ENCODE measurements at places on chromosomes 4 and X. TPM values are rescaled to one million over a fixed set of nuclear protein-coding genes. Genes with fewer than 3 reads are reported as not detected.

The VCX3A gene
- not detected for total RNA-seq

The ENPP6 gene
- total RNA-seq: 0.46 TPM

The SATL1 gene
- 0.09 TPM for total RNA-seq

The PAGE4 gene
- total RNA-seq: not detected

The SORCS2 gene
- total RNA-seq: 15.5 TPM

The ART3 gene
- not detected for total RNA-seq

The WDFY3 gene
- total RNA-seq: 70.2 TPM

The CXXC4 gene
- total RNA-seq: 1.7 TPM

GRCh38 chr4:98528882-98529281 lies 129.5 kb downstream of the TSPAN5 start:
- no peaks in the 10 kb centered on the region for H3K36me3 ChIP-seq
- DNase-seq: no peak
- H3K4me3 ChIP-seq: no peak overlapping the region
- no peaks in the 10 kb centered on the region for H3K4me1 ChIP-seq
- H3K27ac ChIP-seq: no peak overlapping the region

GRCh38 chr4:146428298-146428697 lies 93.4 kb downstream of the SLC10A7 start:
- no peak overlapping the region for H3K27ac ChIP-seq
- H3K27me3 ChIP-seq: no peaks in the 10 kb centered on the region
- H3K4me1 ChIP-seq: no peaks in the 10 kb centered on the region
- no peak overlapping the region for H3K4me3 ChIP-seq
- DNase-seq: no peak
- H3K36me3 ChIP-seq: no peaks in the 10 kb centered on the region

- H3K27me3 ChIP-seq: no peaks in the 10 kb centered on the region
- no peak overlapping the region for H3K27ac ChIP-seq
- no peak for DNase-seq
- H3K4me3 ChIP-seq: no peak overlapping the region
Measured at GRCh38 chr4:6104541-6105130, 86.4 kb upstream of the C4orf50 start.

DNA sequence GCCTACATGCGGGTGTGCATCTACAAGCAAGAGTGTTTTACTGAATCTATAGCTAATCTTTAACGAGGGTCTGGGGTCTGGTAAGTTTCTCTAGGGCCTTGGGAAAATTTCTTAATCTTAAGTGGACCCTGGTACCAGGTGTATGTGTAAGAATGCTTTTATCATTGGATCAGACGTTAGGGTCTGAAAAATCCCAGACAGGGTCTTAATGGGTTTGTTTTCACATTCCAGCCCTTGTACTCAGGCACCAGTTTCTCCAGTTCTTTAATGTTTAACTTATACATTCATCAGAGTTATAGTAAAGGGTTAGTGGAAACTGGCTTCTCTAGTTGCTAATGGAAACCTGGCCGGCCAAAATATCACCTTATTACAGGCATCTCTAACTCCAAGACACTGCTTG lies 11.6 kb downstream of the MAGEB16 start:
- peaks cover 10% of the 10 kb centered on the region for H3K27me3 ChIP-seq
- no peak overlapping the region for H3K27ac ChIP-seq
- no peaks in the 10 kb centered on the region for H3K36me3 ChIP-seq
- no peaks in the 10 kb centered on the region for H3K4me1 ChIP-seq
- H3K4me3 ChIP-seq: no peak overlapping the region

GRCh38 chrX:130030826-130031225 lies 48.4 kb downstream of the BCORL1 start:
- no peaks in the 10 kb centered on the region for H3K27me3 ChIP-seq
- peaks cover 19% of the 10 kb centered on the region for H3K36me3 ChIP-seq
- no peak for DNase-seq
- H3K4me1 ChIP-seq: no peaks in the 10 kb centered on the region

DNA sequence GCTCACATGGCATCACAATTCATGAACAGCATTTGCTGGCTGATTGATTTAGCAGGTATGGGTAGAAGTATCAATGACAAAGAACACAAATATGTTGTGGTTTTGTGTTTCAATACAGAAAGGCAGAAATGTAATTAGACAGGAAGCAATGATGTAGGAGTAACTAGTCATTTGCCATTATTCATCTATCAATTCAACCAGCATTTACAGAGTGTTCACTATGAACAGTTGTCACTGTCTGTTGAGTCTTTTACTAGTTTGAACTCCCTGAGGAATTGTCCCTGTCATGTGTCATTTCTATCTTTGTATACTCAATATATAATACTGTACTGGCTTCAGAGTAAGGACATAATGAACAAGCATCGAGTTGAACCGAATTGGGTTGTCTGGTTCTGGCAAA lies 51.5 kb upstream of the ARHGAP24 start:
- no peak overlapping the region for H3K4me3 ChIP-seq
- H3K27ac ChIP-seq: no peak overlapping the region
- no peaks in the 10 kb centered on the region for H3K27me3 ChIP-seq
- no peaks in the 10 kb centered on the region for H3K4me1 ChIP-seq
- no peaks in the 10 kb centered on the region for H3K36me3 ChIP-seq
- DNase-seq: no peak

DNA sequence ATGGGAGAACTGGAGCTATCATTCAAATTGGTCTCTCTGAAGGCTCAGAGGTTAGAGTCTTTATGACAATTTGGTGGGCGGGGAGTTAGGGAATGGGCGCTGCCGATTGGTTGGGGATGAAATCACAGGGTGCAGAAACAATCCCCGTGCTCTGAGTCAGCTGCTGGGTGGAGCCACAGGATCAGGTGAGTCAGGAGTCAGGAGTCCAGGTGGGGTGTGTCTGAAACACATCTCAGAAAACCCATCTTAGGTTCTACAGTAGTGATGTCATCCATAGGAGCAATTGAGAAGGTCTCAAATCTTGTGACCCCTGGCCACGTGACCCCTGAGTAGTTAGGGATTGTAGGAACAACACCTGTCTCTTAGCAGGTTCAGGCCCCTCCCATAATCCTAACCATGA lies 41.6 kb upstream of the TLR3 start:
- H3K4me1 ChIP-seq: peaks cover 26% of the 10 kb centered on the region
- no peak for DNase-seq
- H3K27ac ChIP-seq: no peak overlapping the region
- no peaks in the 10 kb centered on the region for H3K36me3 ChIP-seq
- no peak overlapping the region for H3K4me3 ChIP-seq

- DNase-seq: no peak
- peaks cover 39% of the 10 kb centered on the region for H3K36me3 ChIP-seq
- H3K4me3 ChIP-seq: no peak overlapping the region
- no peaks in the 10 kb centered on the region for H3K27me3 ChIP-seq
- H3K4me1 ChIP-seq: peaks cover 17% of the 10 kb centered on the region
Measured at GRCh38 chr4:4423706-4424498, 37.0 kb downstream of the NSG1 start.

- H3K4me1 ChIP-seq: no peaks in the 10 kb centered on the region
- H3K27ac ChIP-seq: no peak overlapping the region
- DNase-seq: no peak
- no peaks in the 10 kb centered on the region for H3K27me3 ChIP-seq
Measured at GRCh38 chr4:158139086-158139485, 33.7 kb downstream of the GASK1B start.

DNA sequence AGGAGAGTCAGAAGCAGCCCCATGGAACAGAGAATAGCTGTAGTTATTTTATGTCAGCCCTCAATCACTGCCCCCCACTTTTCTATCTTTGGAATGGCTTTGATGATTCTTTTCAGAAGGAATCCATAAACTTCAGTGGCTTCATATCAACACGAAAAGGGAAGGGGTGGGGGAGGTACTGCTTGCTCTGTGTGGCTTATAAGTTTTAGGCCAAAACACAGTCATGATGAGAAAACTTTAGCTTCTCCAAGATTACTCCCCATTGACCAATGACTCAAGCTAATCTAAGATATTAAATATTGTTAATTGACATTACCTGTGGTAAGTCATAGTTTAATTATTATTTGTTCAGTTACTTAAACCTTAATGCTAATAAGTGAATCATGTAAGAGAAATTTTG lies 669.6 kb upstream of the FAM241A start:
- no peak for DNase-seq
- no peak overlapping the region for H3K27ac ChIP-seq
- H3K36me3 ChIP-seq: no peaks in the 10 kb centered on the region
- no peaks in the 10 kb centered on the region for H3K27me3 ChIP-seq

- DNase-seq: no peak
- H3K36me3 ChIP-seq: no peaks in the 10 kb centered on the region
- no peaks in the 10 kb centered on the region for H3K27me3 ChIP-seq
- no peak overlapping the region for H3K4me3 ChIP-seq
Measured at GRCh38 chrX:135324463-135324862, 15.2 kb downstream of the ETDC start.

DNA sequence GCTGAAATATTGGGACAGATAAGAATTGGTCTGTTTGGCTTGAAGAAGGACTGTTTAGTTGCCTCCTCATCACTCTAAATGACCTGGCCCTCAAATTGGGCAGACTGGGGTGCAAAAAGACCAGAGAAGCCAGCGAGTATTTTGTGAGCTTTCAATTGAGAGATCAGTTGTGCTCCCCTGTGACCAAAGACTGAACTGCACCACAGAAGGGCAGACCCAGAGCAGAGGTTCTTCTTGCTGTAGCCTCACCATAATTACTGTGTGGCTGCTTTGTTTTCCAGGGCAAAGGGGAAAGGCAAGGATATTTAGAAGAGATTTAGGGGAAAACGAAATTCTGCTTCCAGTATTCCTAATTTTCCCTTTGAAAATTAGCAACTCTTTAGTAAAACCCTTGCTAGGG lies 104.0 kb upstream of the MBNL3 start:
- H3K27me3 ChIP-seq: peaks cover 10% of the 10 kb centered on the region
- H3K27ac ChIP-seq: no peak overlapping the region
- peak; percentile 28 for DNase-seq
- H3K4me3 ChIP-seq: no peak overlapping the region
- no peaks in the 10 kb centered on the region for H3K36me3 ChIP-seq
- H3K4me1 ChIP-seq: no peaks in the 10 kb centered on the region

DNA sequence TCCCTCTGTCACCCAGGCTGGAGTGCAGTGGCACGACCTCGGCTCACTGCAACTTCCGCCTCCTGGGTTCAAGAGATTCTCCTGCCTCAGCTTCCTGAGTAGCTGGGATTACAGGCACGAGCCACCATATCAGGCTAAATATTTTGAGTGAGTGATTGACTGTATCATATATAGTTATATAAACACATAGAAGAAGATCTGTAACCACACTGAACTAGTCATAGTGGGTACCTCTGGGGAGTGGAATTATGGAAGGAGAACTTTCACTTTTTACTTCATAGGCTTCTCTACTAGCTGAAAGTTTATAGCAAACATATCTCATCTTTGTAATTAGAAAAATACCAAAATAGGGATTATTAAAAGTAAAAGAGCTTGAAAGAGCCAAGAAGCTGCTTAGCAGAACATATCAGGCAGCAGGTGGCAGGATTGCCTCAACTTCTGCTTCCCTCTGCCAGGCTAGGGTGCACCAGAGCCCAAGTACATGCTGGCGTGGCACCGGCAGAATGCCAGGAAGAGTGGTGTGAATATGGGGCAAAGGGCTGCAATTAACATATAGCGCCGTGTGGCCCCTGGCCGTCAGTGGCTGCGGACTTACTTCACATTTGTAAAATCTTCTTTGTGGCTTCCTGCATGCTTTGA lies 39.5 kb upstream of the CD40LG start:
- H3K4me1 ChIP-seq: no peaks in the 10 kb centered on the region
- no peak overlapping the region for H3K4me3 ChIP-seq
- no peaks in the 10 kb centered on the region for H3K36me3 ChIP-seq
- peaks cover 21% of the 10 kb centered on the region for H3K27me3 ChIP-seq
- DNase-seq: peak; percentile 16
- no peak overlapping the region for H3K27ac ChIP-seq

DNA sequence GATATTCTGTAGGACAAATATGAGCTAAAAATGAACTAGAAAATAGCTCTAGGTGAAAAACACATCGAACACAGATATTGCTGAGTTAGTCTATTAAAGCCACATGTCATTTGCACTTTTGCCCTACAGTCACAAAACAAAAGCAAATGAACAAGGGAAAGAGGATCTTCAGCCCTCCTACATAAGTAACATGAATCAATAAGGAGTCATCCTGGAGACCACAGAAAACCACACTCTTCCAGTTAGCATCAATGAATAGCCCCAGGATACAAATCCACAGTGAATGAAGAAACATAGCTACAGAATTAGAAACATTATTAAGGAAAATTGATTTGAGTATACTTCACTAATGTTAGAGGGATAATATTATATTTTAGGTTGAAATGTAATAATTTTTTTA lies 311.4 kb downstream of the MAPK10 start:
- DNase-seq: no peak
- H3K4me3 ChIP-seq: no peak overlapping the region
- H3K36me3 ChIP-seq: no peaks in the 10 kb centered on the region
- no peak overlapping the region for H3K27ac ChIP-seq
- no peaks in the 10 kb centered on the region for H3K27me3 ChIP-seq

GRCh38 chrX:23911126-23911835 lies 3.5 kb downstream of the CXorf58 start:
- H3K27me3 ChIP-seq: no peaks in the 10 kb centered on the region
- H3K36me3 ChIP-seq: no peaks in the 10 kb centered on the region
- no peak for DNase-seq
- peaks cover 8% of the 10 kb centered on the region for H3K4me1 ChIP-seq
- H3K27ac ChIP-seq: no peak overlapping the region

DNA sequence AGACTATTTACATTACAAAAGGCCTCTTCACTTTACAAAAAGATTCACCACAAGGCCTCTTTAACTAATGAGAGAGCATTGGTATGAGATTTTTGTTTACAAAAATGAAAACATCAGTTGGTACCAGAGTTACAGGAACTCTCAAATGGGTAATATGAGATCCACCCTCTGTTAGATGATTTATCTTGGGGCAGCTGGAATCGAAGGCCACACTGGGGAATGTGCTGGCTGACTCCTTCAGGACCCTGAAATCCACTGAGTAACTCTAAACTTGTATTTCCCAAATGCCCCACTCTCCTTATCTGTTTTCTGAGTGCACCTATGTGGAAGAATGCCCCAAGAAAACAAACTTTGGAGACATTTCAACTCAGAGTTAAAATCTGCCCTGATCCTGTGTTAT lies 232.9 kb upstream of the F9 start:
- H3K27me3 ChIP-seq: no peaks in the 10 kb centered on the region
- H3K4me3 ChIP-seq: no peak overlapping the region
- H3K4me1 ChIP-seq: no peaks in the 10 kb centered on the region
- no peaks in the 10 kb centered on the region for H3K36me3 ChIP-seq
- no peak for DNase-seq

DNA sequence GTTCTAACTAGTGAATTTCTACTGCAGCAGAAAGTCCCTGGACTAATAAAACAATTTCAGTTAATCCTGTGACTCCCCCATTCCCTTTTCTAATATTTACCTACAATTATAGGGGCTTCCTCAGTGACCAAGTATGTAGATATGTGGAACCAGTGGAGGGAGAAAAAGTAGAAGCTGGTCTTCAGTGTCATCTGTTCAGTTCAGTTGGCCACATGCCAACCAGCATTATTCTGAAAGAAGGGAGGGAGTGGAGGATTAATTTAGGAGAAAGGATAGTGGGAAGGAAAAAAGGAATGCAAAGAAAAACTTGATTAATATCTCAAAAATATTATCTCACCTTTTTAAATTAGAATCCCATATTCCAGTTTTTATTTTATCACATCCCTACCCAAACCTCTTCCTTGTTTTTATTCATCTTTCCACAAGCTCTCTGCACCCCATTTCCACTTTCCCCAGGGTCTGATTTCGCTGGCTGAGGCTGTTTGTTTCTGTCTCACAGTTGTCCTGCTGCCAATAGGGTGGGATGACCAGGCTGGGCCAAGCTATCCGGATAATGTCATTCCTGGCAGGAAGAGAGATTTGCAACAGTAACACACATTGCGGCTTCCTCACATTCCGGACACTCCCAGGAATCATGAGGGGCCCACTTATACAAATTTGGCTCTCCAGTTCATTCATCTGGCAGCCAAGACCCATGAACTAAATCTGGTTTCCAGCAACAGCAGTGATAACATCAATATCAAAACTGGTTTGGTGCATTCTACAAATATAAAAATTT lies 24.6 kb upstream of the ANTXR2 start:
- no peaks in the 10 kb centered on the region for H3K4me1 ChIP-seq
- H3K4me3 ChIP-seq: no peak overlapping the region
